ENCODE measurements at places on chromosomes 2 and 18. TPM values are rescaled to one million over a fixed set of nuclear protein-coding genes. Genes with fewer than 3 reads are reported as not detected.

Gene EFHD1
- total RNA-seq: 85.8 TPM

Gene FIGLA
- not detected for total RNA-seq

Gene POTEJ
- total RNA-seq: not detected

Gene ATP6V1B1
- not detected for total RNA-seq

Gene SIX3
- total RNA-seq: not detected

Gene AQP12A
- total RNA-seq: not detected

- DNase-seq: no peak
Measured at GRCh38 chr2:152394326-152394725, 59.4 kb downstream of the FMNL2 start.

- DNase-seq: no peak
Measured at GRCh38 chr2:37569986-37570679, 101.3 kb downstream of the CDC42EP3 start.

- DNase-seq: no peak
Measured at GRCh38 chr2:231643495-231643888, 50.8 kb downstream of the TEX44 start.

DNA sequence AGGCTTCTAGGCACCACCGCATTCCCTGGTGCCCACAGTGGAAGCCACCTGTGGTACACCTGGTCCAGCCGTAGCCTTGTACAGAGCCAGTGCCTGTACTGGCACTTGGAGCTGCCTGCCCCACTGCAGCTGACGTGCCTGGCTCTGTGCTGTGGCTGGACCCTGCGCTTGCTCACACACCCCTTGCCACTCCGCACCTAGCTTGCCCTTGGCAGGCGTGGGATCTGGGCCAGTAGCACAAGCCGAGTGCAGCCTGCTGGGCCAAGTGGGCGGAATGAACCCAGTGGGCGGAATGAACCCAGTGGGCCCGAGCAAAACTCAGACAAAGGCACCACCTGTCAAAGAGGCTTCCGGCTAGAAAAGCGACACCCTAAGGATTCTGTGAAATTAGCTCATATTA, 126.3 kb downstream of the ARHGAP28 start:
- no peak for DNase-seq

GRCh38 chr2:69123182-69123581, 110.2 kb downstream of the ANTXR1 start:
- no peak for DNase-seq

GRCh38 chr2:171319164-171319810, 114.5 kb downstream of the METTL8 start:
- DNase-seq: no peak

DNA sequence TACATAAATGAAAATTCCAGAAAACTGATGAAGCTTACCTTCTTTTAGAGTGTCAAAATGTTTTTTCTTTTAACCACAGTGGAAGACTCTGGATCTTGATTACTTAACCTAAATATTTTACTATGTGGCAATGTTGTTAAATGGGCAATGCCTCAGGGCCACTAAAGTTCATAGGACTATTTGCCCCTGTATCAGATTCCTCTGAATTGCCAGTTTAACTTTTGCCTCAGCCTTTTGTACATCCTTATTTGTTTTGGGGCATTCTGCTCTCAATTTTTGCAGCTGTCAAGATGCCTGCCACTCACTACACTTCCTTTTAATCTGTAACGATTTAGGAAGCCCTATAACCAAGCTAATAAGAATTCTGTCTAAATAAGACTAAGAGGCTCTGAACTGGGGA, 31.7 kb upstream of the SERTAD2 start:
- DNase-seq: no peak

- DNase-seq: no peak
Measured at GRCh38 chr2:38898256-38898655, 8.6 kb downstream of the ARHGEF33 start.

DNA sequence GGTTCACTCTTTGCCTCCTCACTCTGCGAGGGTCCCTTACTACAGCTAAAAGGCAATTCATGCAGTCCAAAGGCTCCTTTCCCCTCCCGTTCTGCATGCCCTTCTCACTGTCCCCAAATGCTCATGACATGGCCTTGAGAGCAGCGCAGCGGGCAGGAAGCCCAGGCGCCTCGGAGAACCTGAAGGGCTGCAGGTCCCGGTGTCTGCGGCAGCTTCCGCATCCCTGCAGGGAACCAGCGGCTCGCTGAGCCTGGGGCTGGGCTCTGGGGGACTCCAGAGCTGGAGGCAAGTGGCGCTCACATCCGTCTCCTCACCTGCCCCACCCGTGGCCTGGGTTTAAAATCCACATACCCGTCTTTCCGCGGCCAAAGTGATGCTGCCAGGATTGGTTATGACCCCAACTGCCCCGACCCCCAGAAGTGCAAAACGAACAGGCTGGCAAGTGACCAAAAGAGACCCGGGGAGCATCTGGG, 462 bp upstream of the CIDEA start:
- no peak for DNase-seq

GRCh38 chr2:175832866-175833265, 169.2 kb downstream of the LNPK start:
- no peak for DNase-seq

DNA sequence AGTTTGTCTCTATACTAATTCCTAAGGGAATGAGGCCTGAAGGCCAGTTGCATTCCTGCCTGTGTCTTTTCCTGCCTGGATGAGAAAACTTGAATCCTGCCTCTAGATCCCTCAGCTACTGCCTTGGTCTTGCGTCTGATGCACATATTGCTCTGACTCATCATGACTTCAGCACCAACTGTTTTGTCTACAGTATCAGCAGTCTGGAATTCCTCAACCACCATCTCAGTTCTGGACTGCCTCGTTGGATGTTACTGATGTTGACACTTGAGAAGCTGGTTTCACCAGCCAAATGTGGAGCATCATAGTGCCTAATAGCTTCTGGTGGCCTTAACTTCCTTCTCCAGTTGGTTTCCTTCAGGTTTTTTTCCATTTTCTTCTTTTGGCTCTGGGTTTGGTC, 211.0 kb downstream of the CTNNA2 start:
- DNase-seq: no peak

DNA sequence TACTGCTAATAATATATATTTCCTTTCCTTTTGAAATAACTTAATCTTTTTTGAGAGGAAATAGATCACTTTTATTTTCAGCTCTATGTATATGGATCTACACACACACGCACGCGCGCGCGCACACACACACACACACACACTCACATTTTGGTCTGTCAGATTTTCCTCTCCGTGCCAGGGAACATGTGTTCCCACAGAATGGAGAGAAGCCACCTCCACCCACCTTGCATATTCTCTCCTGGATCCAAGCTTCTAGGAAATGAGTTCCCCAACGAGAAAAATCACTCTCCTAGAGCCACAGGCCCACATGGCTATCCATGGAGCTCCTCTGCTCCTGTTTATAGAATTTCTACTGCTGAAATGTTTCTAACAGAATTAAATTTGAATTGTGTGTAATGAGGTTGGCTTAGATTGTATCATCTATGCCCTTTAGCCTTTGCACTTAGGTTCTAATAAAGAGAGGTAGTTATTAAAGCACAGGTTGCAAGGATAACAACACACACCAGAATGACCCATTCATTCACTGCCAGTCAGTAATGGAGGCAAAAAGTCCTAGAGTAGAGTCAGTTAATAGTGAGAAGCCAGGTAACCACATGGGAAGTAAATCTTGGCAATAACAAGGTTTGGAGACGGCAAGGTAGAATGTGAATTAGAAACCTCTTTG, 19.7 kb downstream of the IFIH1 start:
- DNase-seq: no peak

GRCh38 chr18:9803063-9803697, 82.6 kb upstream of the TXNDC2 start:
- no peak for DNase-seq

DNA sequence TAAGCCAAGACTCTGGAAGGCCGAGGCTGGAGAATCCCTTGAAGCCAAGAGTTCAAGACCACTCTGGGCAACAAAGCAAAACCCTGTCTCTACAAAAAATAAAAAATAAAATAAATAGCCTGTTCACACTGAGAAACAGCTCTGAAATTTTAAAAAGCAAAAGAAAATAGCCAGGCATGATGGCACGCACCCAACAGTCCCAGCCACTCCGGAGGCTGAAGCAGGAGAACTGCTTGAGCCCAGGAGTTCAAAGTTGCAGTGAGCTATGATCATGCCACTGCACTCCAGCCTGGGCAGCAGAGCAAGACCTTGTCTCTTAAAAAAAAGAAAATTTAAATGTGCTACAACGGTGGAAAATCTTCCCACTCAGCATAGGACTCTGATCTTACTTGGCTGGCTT, 52.7 kb downstream of the DTNB start:
- no peak for DNase-seq
